ENCODE measurements at places on chromosomes 7 and 10.

- no peak for DNase-seq
Measured at GRCh38 chr10:90819911-90820310, 37.9 kb downstream of the HTR7 start.

- no peak for DNase-seq
Measured at GRCh38 chr10:83574770-83575169, 564.5 kb upstream of the GHITM start.

- DNase-seq, result no peak
Measured at GRCh38 chr7:150564006-150564405, 3.2 kb upstream of the GIMAP4 start.

DNA sequence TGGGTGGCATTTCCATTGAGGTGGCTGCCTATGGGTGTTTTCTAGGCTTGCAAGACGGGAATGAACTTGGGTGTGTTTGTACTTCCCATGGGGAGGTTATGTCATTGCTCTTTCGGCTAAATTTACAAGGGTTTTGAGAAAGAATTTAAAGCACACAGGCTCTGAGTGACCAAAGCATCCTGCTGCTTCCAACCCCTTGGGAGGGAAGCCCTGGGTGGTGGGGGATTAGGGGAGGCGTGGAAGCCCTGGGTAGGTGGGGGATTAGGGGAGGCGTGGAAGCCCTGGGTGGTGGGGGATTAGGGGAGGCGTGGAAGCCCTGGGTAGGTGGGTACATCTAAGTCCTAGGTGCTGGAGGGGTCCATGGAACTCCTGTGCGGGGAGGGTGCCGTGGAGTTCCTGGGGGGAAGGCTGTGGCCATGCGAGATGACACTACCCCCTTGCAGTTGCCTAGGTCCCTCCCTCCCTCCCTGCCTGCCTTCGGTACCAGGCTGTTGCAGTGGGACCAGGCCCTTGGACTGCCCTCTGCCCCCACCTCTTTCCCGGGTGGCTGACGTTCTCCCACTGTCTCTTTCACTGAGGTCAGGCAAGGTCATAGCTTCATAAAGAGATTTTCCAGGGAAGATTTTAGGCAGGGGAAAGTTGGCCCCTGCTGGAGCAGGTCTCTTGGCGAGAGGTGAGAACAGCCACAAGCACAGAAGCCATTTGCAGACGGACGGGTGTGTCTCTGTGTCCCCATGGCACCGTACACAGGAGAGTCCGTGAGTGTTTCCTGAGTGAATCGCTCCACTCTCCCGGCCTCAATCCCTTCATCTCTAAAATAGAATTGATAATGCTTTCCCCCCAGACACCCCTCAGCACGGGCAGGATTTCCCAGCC, 19.5 kb downstream of the PRF1 start:
- no peak for DNase-seq

- no peak for DNase-seq
Measured at GRCh38 chr10:22894714-22895113, 33.1 kb upstream of the ARMC3 start.

- no peak for DNase-seq
Measured at GRCh38 chr7:33901847-33902246, 3.5 kb upstream of the BMPER start.

GRCh38 chr10:103889121-103889720, 28.8 kb downstream of the STN1 start:
- no peak for DNase-seq

DNA sequence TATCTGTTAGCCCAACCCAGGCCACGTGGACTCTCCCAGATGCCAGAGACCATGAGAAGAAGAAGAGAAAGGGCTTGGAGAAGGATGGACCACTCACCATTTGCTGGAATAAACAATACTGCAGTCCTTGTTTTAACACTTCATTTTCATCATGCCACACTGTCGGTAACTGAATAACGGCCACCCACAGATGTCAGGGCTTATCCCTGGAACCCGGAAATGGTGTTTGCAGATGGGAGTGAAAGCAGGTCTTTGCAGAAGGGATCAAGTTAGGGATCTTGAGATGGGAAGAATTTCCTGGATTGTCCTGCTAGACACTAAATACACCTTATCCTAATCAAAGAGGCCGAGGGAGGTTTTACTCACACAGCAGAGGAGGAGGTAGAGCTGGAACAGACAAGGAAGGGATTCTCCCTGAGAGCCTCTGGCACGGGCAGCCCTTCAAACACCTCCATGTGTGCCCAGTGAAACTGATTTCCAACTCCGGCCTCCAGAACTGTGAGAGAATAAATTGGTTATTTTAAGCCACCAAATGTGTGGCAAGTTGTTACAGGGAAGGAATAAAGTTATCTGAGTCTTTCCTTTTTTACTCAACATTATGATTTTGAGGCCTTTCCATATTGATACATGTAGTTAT, 56.3 kb upstream of the SFMBT2 start:
- DNase-seq, result no peak

DNA sequence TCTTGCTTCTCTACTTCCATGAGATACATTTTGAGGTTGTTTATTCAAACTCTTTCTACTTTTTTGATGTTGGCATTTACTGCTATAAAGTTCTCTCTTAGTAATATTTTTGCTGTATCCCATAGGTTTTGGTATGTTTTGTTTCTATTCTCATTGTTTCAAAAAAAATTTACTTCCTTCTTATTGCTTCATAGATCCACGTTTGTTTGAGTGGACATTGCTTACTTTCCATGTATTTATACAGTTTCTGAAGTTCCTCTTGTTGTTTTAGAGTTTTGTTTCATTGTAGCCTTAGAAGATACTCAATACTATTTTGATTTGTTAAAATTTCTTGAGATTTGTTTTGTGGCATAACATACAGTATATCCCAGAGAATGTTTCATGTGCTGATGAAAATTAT, 13.7 kb downstream of the TAS2R40 start:
- DNase-seq, result no peak

DNA sequence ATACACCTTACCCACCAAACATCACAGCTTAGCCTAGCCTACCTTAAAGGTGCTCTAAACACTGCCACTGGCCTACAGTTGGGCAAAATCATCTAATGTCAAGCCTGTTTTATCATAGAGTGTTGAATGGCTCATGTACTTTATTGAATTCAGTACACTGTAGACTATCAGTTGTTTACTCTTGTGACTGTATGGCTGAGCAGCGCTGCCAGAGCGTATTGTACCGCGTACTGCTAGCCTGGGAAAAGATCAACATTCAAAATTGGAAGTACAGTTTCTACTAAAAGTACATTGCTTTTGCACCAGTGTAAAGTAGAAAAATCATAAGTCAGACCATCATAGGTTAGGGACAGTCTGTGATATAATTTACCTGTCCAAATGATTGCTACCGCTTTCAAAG, 226.8 kb downstream of the PRPF18 start:
- DNase-seq, result no peak

GRCh38 chr10:32049113-32049512, 7.1 kb downstream of the KIF5B start:
- no peak for DNase-seq

- DNase-seq, result no peak
Measured at GRCh38 chr10:116915340-116915739, 66.0 kb downstream of the ENO4 start.

DNA sequence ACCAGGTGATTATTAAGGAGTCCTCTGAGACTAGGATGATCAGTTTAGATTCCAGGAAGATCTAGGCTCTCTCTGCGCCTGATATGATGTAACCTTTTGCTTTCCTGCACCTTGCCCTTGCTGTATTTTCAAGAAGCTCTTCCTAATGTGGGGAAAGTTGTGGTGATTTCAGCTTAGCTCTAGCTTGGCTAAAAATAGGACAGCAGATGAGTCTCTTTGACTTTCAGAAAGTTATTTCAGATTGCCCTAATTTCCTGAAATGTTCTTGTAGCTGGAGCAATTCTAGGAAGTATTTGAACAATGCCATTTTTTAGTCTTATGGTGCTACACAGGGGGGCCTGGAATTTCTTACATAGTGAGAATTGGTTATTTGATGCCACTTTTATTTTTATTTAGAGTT, 3.8 kb downstream of the LCOR start:
- no peak for DNase-seq

- DNase-seq, result peak; percentile 98
Measured at GRCh38 chr10:91340613-91341362, 69.4 kb upstream of the HECTD2 start.

DNA sequence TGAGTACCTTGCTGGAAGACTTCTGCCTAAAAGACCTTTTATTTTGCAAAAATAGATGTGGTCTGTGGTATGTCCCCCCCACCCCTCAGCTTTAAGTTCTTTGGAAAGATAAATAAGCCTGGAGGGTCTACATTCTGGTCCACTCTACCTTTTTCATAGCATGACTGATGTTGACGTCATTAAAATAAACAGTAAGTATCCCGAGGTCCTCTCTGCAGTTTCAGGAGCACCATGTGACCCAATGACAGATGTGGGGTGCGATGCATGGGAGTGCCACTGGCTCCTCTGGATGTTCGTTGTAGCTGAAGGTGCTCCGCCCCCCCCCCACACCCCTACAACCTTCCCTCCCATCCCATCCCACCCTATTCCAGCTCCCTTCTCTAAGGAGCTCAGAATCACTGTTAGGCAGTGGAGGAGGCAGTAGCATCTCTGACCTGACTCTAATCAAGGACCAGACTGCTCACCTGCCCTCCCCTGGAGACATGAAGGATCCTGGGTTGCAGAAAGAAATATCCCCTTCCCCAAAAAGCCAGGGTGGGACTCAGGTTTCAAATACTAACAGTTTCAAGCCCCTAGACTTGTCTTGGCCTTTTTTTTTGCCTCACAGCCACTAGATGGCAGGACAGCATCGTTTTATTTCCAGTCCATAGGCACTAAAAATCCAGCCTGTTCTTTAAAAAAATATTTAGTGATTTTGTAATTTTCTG, 25.1 kb downstream of the CASP7 start:
- DNase-seq, result peak; percentile 42

DNA sequence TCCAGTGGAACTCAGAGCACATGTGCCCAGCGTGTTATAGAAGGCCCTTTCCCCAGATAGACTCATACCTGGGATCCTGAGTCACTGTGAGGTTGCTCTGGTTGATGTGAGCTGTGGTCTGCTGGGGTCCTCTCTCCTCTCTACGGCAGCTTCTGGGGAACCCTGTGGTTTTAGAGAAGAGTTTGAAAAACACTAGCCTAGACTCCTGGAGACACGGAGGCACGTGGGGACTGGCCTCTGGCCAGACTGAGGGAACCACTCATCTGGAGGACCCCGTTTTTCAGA, 10.3 kb downstream of the ZNF775 start:
- no peak for DNase-seq

- DNase-seq, result no peak
Measured at GRCh38 chr10:130954326-130954905, 357.1 kb downstream of the TCERG1L start.

- no peak for DNase-seq
Measured at GRCh38 chr10:102603946-102604345, 40.3 kb upstream of the TRIM8 start.

GRCh38 chr10:78365694-78366093, 332.0 kb downstream of the RPS24 start:
- DNase-seq, result no peak

GRCh38 chr7:14886533-14886932, 16.0 kb downstream of the DGKB start:
- DNase-seq, result no peak

- no peak for DNase-seq
Measured at GRCh38 chr7:100115026-100115425, 4.1 kb downstream of the TAF6 start.

DNA sequence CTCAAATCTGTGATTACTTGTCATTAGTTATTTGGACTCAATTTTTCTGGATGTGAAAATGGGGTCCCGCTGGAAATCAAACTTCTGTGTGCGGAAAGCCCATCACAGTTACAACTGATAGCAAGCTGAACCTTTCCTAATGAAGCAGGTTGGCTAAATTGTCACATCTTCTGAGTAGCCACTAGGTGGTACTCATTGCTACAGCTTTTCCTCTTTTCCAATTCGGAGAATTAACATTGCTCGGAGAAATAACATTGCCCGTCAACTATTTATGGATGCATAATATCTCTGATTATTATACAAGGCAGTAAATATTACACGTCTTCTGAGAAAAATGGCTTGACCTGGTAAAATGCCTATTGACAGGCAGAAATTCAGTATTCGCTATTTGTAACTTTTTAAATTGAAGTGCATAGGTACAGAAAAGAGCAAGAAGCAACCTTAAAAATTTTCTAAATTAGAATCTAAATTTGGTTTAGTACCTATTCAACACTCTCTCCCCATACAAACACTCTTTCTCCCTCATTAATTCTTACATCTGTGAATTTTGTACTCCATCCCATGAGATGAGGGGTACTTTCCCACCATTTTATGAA, 17.3 kb upstream of the BLOC1S2 start:
- peak; percentile 55 for DNase-seq

- DNase-seq, result no peak
Measured at GRCh38 chr10:45599021-45599603, 73.5 kb downstream of the ZFAND4 start.

GRCh38 chr7:122790591-122790990, 87.9 kb upstream of the RNF148 start:
- no peak for DNase-seq

DNA sequence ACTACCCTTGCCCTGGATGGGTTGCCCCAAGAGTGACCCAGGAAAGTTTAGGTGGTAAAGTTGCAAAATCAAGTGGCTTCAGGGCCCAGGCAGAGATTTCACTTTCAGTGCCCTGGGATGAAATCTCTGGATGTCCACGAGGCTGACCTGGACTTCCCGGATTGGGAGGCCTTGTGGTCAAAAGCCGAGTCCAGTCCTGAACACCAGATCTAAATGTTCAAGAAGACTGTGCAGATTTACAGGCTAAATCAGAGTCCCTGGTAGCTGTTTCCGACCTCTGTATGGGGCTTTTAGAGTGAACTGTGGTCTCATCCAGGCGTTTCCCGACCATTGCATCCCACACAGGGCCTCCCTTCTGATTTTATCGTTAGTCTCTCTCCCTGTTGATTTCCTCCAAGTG, 95.3 kb downstream of the WDR11 start:
- no peak for DNase-seq

- DNase-seq, result no peak
Measured at GRCh38 chr7:144063710-144064109, 5.9 kb upstream of the OR2A25 start.

- no peak for DNase-seq
Measured at GRCh38 chr10:110345286-110345685, 40.6 kb upstream of the SMNDC1 start.

DNA sequence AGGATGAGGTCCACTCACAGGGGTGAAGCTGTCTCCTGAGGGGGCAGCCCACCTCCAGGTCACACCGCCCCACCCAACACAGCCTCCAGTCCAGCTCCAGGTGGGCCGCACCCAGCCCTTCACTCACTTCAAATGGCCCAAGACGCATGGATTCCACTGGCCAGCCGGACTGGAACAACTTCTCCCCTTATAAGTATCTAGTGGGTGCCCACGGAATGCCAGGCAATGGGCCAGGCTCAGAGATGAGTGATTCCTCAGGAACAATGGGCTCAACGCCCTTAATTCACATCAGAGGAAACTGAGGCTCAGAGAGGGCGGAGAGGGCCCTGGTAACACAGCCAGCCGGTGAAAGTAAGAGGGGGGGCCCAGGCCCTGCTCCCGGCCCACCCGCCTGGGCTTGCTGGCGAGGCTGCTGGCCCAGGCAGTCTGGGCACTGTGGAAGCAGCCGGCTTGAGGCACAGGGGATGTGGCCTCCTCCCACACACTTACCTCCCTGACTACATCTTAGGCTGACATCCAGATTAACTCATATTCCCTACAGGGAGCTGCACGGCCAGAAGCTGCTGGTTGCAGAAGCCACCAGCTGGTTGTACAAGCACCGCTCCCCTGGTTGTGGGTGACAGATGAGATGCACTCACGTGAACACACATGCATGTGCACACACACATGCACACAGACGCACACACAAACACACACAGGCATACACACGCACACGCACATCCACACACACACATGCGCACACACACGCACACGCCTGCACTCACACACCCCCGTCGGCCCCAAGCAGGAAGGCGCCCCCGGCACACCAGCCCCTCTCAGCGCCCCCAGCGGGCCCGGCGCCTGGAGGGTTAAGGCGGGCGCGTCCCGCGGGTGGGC, 1.0 kb upstream of the FAM20C start:
- DNase-seq, result no peak

All from RKO (cell line).